H1 (cell line): ENCODE measurements at places on chromosomes 2 and 18. TPM values are rescaled to one million over a fixed set of nuclear protein-coding genes. Genes with fewer than 3 reads are reported as not detected.

GRCh38 chr18:46338205-46338604 lies 234.0 kb downstream of the HAUS1 start:
- H3K4me3 ChIP-seq = no peak overlapping the region
- no peak for DNase-seq
- peaks cover 24% of the 10 kb centered on the region for H3K4me1 ChIP-seq

DNA sequence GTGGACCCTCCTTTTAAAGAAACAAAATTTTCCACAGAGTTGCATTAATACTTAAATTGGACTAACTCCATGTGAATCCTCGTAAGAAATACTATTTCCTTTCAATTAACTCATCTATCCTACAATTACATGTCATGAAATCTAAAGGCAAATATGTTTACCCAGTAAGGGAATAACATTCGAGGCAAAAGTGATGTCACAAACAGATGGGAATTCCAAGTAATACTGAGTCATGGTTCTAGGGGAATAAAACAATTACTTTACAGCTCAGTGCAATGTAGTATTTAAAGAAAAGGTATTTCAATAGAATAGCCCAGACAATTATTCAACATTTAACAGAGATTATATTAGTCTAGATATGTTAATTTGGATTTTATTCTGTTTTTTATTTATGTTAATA lies 205.8 kb downstream of the ZNF385B start:
- H3K36me3 ChIP-seq = no peaks in the 10 kb centered on the region
- no peak overlapping the region for H3K4me3 ChIP-seq
- DNase-seq = no peak
- H3K27ac ChIP-seq = no peak overlapping the region
- no peaks in the 10 kb centered on the region for H3K4me1 ChIP-seq
- no peaks in the 10 kb centered on the region for H3K27me3 ChIP-seq

- peaks cover 30% of the 10 kb centered on the region for H3K27me3 ChIP-seq
- DNase-seq = no peak
- no peak overlapping the region for H3K27ac ChIP-seq
- no peaks in the 10 kb centered on the region for H3K4me1 ChIP-seq
These were observed 30.7 kb upstream of the CD302 start for GRCh38 chr2:159828738-159829137.

DNA sequence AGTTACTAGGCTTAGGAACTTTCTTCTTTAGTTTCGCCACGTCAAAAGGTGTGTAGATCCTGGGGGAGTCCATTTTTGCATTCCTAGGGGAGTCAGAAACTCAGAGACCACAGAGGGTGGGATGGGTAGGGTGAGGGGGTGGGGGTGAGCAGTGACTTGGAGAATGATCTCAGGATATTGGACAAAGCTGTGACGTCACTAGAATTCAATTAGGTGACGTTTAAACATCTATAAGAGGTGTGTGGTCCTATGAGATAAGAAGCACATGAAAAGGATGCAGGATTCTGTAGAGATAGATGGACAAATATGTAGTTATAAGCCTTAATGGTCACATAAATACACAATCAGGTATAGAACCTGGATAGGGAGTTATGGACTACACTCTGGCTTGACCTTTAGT lies 21.5 kb downstream of the SLC4A3 start:
- H3K36me3 ChIP-seq = no peaks in the 10 kb centered on the region
- no peak for DNase-seq
- no peak overlapping the region for H3K4me3 ChIP-seq
- no peak overlapping the region for H3K27ac ChIP-seq
- H3K27me3 ChIP-seq = no peaks in the 10 kb centered on the region
- no peaks in the 10 kb centered on the region for H3K4me1 ChIP-seq

DNA sequence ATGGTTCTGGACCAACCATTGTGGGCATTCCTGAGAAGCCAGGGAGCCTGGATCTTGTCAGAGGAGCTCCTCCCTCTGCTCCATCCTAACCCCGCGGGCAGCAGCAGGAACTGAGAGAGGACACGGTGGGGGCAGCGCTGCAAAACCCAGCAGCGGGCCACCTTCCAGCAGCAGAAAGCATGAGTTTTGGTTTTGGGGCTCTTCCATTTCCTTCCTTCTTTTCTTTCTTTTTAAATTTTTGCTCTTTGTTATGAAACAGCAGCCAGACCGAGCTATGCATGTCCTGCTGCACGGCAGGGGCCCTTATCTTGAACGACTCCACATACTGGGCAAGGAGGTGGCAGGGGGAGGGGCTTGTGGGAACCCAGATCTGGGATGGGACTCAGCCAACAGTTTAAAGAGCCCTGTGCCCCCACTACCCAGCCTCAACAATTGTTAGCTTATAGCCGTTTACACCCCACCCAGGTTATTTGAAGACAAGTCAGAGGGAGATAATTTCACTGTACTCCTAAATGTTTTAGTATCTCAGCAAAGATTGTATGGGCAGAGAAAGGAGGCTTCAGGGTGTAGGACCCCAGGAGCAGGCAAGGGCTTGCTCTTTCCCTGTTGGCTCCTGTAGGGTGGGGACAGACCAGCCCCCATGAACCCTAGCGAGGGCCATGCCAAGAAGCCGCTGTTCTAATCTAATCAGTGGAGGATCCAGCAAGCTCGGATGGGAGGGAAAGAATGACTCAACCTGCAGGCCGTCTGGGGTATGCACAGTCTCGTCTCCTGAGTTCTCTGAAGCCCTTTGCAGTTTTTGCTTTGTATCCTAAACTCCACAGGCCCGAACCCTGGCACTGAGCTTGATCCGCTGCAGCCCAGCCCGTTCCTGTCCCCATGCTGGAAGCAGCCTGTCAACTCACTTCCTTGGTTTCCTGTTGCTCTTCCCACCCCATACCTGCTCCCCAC lies 75.3 kb downstream of the LRRFIP1 start:
- no peaks in the 10 kb centered on the region for H3K27me3 ChIP-seq
- DNase-seq = no peak
- H3K4me1 ChIP-seq = peaks cover 33% of the 10 kb centered on the region

DNA sequence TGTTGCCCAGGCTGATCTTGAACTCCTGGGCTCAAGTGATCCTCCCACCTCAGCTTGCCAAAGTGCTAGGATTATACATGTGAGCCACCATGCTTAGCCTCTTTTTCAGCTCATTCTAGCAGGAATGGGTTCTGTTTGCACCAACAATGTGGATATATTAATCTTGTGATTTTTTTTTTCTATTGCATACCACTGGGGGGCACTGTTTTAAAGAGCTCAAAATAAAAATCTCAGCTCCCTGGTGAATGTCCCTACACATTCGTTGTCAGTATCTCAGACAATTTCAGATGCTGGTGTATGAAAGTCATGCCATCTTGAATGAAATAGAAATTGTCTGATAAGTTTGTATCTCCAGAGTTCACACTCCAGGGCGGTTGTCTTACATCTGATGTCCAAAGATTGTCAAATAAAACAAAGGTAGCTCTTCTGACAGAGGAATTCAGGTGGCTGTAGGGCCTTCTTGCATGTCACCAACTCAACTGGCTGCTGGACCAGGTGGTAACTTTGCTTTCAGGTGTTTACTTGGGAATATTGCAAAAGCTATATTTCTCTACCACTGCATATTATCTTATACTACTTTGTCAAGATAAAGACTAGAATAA lies 3.1 kb upstream of the MATN3 start:
- no peaks in the 10 kb centered on the region for H3K36me3 ChIP-seq
- no peak overlapping the region for H3K27ac ChIP-seq
- H3K4me3 ChIP-seq = no peak overlapping the region
- DNase-seq = no peak
- peaks cover 13% of the 10 kb centered on the region; the same call in 1 of the 2 replicates for H3K4me1 ChIP-seq

DNA sequence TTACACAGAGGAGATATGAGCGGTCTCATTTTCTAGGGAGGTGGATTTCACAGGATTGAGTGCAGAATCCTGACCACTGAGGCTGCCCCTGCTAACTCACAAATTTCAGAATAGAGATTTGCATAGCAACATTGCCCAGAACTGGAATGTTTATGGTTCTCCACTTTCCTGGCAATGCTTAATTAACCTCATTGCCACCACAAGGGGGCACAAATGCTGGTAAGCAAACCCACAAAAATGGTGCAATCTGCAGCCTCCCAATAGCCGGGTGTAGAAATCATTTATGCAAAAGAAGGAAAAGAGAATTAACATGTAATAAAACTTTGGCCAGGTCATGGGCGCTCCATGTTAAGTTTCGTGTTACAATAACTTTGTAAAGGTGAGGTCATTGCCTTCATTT lies 112.4 kb downstream of the CYRIA start:
- no peak overlapping the region for H3K27ac ChIP-seq
- H3K36me3 ChIP-seq = no peaks in the 10 kb centered on the region
- H3K4me3 ChIP-seq = no peak overlapping the region
- no peak for DNase-seq

DNA sequence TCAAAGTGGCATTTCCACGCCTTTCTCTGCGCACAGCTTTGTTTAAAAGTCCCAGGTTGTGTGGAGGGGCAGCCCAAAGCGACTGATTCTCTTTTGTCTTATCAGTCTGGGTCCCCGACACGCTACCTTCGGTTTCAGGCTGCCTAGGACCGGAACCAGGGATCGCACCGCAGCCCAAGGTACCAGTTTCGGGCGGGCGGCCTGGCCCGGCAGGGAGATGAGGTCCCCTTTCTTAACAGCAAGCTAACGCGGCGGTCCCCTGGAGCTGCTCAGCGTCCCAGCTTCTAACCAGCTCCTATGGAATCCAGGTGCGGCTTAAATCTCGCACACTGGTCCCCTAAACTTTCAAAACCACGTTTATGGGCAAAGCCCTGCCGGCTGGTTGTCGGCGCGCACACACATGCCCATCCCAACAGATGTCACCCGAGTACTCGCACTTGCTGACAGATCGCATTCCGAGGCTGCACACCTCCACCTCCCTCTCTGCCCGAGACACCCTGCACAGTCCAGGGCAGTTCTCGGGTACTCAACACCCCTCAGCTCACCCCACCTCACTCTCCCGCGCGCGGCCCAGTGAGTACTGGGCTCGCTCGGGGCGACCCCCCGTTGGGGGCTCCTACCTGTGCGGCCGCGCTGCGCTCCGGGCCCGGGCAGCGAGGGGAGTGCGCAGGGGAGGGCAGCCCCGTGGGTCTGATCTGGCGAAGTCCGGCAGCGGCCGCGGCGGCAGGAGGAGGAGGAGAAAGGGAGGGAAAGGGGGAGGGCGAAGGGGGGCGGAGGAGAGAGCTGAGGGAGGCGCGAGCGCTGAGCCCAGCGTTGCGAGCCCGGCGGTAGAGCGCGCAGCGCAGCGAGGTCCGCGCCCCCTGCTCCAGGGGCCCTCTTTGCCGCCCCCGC lies at the start of gene EFEMP1:
EFEMP1 (minus strand) TSS at position 692 of the 891 bp plus-strand sequence. CDS start 1,342 bp downstream, outside the sequence.
- peak; percentile 81 for DNase-seq
- H3K27me3 ChIP-seq = peaks cover 1% of the 10 kb centered on the region
- no peaks in the 10 kb centered on the region for H3K4me1 ChIP-seq

ZFP36L2 gene
- total RNA-seq = 102 and 109 TPM in 2 replicates

UNC80 gene
- 0.38 and 0.56 TPM in 2 replicates for total RNA-seq

DLX2 gene
- total RNA-seq = 0.13 and 0.45 TPM in 2 replicates

GYPC gene
- 26.7 and 26.8 TPM in 2 replicates for total RNA-seq

ACVR1 gene
- total RNA-seq = 17.5 and 17.7 TPM in 2 replicates
